Hematopoietic multipotent progenitor cell treated with erythropoietin and hydrocortisone succinate and interleukin-3 and kit ligand, for 8 days (in vitro differentiated cells): ENCODE measurements at places on chromosomes 7 and 10.

- DNase-seq: no peak
These were observed 14.8 kb downstream of the TPK1 start for GRCh38 chr7:144821067-144821466.

DNA sequence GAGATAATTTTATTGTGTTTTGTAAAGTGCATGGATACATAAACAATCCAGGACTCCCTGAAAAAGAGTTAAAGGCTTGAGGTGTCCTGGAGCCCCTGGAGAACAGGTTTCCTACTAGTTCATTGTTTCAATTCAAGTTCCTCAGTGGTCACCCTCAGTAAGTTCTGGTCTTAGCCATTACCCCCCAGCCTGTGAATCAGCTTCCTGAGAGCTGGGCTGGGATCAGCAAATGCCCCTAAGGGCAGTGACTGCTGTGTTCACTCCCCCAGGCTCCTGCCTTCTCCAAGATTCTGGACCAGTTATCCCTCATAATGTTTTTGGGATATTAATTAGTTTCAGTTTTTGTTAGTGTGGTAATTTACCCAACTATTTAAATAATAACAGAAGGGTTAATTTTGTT, 151.6 kb upstream of the PRSS58 start:
- DNase-seq: no peak

DNA sequence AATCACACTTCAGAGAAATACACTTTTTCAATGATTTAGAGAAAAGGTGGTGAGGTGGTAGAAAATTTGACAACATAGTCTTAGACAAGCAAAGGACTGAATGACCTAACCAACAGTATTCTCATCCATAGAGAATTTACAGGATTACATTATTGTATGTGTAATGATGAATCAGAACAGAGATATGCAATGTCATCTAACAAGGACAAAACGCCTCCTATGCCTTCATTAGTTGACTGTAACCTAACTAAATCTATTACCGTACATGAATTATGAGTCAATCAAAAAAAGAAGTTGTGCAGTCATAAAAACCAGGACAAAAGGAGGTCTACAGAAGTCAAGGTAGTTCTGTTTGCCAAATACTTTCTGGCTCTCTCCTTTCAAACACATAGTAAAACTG, 66.5 kb downstream of the RAB11FIP2 start:
- DNase-seq: no peak

GRCh38 chr7:114790521-114790920, 131.4 kb upstream of the MDFIC start:
- DNase-seq: no peak

- no peak for DNase-seq
These were observed 29.1 kb downstream of the EPC1 start for GRCh38 chr10:32317795-32318357.

- no peak for DNase-seq
These were observed 283.7 kb downstream of the ZEB1 start for GRCh38 chr10:31602541-31603234.

DNA sequence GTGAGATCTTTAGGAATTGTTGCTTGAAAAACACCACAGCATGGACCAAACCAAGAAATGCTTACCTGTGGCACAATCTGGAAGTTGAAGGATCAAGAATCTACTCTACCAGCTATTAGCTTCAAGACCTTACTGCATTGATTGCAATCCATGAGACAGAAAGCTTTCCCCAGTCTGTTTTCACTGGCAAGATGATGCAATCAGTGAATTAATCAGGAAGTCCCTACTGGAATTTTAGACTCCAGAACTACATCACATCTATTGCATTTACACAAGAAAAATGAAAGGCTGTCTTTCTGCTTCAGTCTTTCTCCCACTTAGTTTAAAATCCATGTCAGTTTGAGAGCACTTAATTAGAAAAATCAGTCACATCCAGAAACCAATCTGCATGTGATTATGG, 191.7 kb downstream of the TFEC start:
- DNase-seq: no peak

- DNase-seq: no peak
These were observed 14.1 kb upstream of the MYH16 start for GRCh38 chr7:99258501-99258900.

DNA sequence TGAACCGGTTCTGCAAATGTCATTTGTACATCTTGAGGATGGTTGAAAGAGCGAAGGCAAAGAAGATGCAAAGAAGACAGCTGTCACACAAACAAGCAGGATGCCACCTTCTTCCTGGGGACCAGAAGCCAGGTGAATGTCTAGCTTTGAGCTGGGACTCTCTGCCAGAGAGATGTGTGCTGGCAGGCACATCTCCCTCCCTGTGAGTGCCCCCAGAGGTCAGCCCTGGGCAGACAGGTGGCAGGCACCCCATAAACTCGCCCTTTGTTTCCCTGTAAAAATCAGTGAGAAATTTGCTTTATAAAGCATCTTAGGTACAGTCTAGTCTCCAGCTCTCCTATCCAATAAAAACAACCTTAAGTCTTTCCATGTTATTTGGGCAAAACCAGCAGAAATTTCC, 2.6 kb upstream of the TCERG1L start:
- DNase-seq: no peak

GRCh38 chr10:92111336-92111939, 179.4 kb downstream of the CPEB3 start:
- DNase-seq: no peak

DNA sequence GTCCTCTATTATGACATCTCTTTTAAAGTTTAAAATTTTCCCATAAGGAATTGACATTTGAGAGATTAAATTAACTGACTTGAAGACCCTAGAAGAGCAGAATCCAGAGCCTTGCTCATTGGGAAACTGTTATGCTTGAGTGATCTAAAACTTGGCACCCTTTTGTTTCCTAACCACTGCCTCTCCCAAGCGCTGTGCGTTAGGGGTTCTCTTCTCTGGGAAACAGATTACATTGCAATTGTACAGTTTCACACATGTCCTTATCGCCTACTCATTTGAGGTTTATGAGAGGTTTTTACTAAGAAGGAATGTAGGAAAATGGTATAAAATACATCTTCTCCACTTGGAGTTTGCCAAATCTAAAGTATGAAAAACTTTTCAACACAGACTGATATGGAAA, 126.8 kb upstream of the AMPH start:
- DNase-seq: no peak

DNA sequence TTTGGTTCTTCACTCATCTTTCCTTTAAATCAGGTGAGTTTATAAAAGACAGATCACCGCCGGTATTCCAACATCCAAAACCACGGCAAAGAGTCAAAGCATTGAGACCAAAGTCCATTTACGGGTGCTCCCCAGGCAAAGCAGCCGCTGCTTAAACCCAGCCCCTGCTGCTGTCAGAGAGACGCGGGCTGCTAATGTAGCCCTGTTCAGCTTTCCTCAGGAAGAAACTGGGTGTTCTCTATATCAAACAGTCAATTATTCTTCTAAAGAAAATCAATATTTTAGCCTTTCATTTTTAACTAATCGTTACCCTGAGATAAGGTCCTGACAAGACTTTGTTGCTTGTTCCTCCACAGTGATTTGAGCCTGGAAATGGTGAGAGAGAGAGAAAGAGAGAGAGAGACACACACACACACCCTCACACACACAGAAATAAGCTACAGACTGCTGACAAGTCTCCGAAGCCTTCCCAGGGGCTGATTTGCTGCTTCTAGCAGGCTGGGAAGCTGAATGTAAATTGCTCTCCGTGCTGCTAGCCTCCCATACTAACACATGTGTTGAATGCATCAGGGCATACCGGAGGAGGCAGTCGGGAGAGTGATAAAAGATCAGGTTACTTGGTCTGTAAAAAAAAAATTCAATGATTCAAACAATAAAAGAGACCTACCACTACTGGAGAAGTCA, 183.0 kb upstream of the ANK3 start:
- no peak for DNase-seq

DNA sequence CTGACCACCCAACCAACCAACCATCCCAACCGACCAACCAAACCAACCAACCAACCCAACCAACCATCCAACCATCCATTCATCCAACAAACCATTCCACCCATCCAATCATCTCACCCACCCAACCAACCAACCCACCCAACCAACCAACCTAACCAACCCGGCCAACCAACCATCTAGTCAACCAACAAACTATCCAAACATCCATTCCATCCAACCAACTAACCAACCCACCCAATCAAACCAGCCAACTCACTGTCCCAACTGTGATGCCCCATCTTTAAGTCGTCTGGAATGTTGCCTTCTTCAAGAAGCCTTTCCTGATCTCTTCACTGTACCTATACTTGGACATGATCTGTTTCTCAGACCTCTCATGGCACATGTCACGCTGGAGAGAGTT, 31.6 kb downstream of the MINDY4 start:
- no peak for DNase-seq

DNA sequence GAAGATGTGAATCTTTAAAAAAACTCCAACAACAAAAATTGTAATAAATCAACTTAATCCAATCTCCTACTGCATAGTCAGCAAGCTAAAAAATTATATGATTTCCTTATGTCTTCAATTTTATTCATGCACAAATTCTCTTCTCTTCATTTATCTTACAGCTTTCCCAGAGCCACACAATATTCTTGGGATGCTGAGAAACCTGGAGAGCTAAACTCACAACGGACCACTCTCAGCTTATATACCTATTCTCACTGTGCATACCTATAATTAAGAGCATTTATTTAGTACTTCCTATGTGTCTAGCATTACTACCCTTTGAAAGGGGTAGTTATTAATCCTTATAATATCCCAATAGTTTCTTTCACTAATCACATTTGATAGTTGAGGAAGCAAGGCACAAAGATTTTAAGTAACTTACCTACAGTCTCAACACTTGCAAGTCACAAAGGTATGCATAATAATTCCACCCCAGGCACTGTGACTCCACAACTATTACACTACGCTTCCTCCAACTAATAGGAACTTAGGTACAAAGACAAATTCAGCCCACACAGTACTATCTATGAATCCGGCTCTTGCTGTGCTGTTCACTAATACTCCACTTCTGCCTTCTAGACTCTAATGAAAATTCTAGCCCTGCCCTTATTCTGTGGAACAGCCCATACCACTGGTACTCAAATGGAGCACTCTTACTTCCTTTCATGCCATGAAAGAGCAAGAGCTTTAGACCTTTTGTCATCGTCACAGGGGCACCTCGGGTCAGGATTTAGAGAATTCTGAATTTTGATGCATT, 5.1 kb downstream of the CCDC71L start:
- DNase-seq: no peak

DNA sequence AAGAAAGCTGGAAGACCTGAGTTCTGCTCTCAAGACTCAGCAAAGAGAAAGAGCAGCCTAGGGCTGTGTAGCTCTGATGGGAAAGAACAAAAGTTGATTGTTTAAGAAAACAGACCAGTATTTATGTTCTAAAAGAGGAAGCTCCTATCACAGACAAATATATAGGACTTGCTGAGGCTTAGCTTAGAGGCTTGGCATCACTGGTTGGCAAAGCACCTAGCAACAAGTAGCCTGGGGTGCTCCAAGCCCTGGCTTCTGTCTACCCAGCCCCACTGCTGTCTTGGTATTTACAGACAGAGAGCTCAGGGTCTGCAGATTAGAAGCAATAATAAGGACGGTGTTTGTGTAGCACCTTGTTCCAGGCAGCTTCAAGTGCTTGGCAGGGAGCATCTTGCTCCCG, 36.9 kb upstream of the CCDC3 start:
- no peak for DNase-seq

DNA sequence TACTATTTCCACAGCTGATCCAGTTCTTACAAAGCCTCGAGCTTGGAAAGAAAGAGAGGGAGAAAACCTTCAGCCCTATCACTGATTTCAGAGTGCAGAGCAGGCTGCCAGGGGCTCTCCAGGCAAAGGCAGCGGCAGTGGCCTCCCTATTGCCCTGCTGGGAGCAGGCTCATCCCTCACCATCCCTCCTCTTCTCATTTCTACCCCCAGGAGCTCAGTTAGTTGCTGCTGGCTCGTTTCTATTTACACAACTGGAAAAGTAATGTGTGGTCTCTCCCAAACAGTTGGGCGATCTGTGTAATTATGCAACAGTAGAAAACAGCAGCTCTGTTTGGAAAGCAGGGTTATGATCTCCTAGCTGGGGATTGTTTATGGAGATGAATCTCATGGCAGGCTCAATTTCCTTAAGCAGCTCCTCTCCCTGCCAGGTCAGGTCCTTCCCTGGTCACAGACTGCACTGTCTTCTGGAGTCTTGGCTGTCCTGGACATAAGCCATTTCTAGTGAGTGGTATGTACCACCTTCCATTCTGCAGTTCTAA, 28.7 kb upstream of the TNS3 start:
- no peak for DNase-seq

DNA sequence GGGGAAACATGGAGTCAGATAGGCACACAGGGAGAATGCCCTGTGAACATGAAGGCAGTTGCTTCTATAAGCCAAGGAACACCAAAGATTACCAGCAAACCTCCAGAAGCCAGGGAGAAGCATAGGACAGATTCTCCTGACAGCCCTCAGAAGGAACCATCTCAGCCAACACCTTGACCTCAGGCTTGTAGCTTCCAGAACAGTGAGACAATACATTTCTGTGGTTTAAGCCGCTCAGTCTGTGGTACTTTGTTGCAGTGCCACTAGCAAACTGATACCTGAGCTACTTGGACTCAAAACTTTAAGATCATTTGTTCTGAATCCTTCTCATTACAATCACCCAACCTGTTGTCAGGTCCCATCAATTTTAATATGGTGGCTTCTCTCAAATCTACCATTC, 31.2 kb downstream of the ABLIM1 start:
- no peak for DNase-seq
